ENCODE measurements at places on chromosomes 11 and 22. TPM values are rescaled to one million over a fixed set of nuclear protein-coding genes. Genes with fewer than 3 reads are reported as not detected.

MRPL23 gene
- 26.0 TPM for total RNA-seq

TTC36 gene
- total RNA-seq: not detected

MS4A15 gene
- not detected for total RNA-seq

RAG1 gene
- 0.35 TPM for total RNA-seq

FGF19 gene
- total RNA-seq: not detected

PTPN5 gene
- 1.1 TPM for total RNA-seq
